ENCODE measurements at places on chromosomes 6 and 20.

GRCh38 chr20:57779401-57780003 lies 69.7 kb upstream of the PMEPA1 start:
- DNase-seq: no peak

DNA sequence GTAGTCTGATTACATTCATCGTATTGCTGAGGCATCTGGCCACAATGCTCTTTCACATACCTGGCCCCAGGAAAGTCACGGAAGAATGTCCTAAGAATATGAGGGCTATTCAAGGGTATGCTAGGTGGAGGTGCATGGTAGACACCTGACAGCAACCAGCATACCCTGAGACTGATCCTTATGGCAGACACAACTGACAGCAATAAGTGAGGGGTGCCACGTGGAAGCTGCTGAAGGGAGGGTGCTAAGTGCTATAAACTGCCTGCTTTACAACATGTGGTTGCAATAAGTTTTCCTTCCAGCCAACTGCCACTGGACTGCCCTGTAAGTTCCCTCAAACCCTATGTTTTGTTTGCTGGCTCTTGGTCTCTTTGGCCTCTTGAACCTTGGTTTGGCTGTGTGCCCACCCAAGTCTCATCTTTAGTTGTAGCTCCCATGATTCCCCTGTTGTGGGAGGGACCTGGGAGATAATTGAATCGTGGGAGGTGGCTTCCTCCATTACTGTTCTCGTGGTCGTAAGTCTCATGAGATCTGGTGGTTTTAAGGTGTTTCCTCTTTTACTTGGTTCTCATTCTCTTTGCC lies 201.3 kb upstream of the MOCS1 start:
- no peak for DNase-seq

GRCh38 chr6:155077331-155077730 lies 82.2 kb downstream of the TIAM2 start:
- DNase-seq: no peak

GRCh38 chr6:24949020-24949569 lies 13.3 kb upstream of the RIPOR2 start:
- DNase-seq: no peak

GRCh38 chr6:41021832-41022231 lies 17.2 kb downstream of the UNC5CL start:
- DNase-seq: no peak

- DNase-seq: no peak
Measured at GRCh38 chr6:32176476-32177182, 745 bp upstream of the AGPAT1 start.

- DNase-seq: no peak
Measured at GRCh38 chr6:160398674-160399271, 50.6 kb downstream of the SLC22A3 start.

GRCh38 chr6:835476-836160 lies 142.7 kb upstream of the EXOC2 start:
- no peak for DNase-seq

DNA sequence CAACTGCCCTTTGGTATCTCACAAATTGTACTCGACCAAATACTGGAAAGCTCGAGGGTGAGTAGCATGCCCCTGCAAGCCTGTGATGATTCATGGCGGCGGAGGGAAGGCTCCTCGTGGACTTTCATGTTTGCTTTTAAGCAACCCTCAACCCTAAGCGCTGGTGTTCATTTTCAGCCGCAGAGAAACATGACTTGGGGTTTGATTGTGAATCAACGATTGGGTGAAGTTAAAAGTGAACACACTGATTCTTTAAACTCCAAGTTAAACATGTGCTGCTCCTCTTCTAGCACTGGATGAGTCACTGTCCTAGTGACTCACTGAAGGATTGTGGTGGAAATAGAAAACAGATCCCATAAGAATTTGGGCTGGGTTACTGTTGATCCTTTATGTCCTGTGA lies 8.3 kb downstream of the CD109 start:
- no peak for DNase-seq

DNA sequence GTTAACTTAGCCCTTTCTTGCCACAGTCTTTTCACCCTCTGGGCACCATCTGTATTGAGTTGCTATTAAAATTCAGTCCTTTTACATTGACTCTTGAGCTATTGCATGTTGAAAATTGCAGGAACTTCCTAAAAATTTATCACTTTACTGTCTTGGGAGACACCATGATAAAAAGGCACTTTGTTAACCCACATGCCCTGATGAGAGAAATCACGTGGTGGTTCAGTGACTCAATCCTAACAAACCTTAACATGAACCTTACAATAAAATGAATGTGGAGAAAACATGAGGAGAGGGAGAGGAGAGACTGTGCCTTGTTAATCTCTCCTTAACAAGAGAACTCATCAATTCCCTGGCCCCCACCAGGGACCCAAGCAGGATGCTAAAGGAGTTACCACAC lies 30.8 kb downstream of the GSTA4 start:
- DNase-seq: no peak

GRCh38 chr6:7311917-7312615 lies 933 bp downstream of the SSR1 start:
- no peak for DNase-seq

DNA sequence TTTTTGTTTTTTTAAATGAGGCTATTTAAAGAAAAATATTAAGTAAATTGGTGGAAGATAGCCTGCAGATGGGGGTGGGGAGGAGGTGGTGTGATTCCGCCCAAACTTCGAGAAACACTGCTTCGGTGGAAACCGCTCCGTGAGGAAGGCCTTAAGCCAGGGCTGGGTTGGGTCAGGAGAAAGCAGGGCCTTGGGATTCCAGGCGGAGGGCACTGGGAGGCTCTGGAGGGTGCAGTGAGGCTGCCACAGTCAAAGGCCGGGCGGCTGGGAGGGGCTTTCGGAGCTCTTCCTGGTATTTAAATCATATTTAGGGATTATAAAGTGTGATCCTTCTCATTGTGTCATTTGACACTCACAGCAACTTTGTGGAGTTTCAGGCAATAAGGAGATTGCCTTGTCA lies 22.2 kb upstream of the SCRT2 start:
- no peak for DNase-seq

DNA sequence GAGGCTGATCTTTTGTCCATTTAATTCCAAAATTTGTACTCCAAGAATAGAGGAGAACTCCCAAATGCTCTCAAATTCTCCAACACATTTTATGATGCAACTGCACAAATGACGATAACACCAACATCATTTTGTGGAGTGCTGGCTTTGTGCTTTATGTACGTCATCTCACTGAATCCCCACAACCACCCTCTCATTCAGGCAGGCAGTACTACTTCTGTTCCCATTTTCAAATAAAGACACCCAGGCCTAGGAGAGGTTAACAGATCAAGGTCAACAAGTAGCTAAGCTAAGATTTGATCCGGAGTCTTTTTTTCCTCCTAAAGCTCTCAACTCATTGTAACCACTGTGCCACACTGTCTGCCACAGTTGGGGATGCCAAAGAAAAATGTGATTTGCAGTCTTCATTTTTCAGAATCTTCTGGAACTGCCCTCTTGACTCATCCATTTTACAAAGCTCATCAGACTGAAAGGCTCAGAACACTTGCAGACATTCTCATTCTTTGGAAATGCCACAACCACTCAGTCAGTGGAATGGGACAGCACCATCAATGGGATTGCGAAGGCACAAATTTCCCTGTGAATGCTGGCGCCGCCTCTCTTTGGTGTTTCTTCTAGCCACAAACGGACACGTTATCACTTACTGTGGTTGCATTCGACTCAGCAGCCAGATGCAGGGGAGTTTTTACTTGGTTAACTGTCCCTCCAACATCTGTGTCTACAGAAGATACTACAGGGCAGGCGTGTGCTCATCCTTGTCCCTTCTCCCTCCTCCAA lies 184.4 kb downstream of the GJA10 start:
- no peak for DNase-seq

GRCh38 chr6:159934181-159934580 lies 34.7 kb upstream of the IGF2R start:
- DNase-seq: no peak

- no peak for DNase-seq
Measured at GRCh38 chr6:121759370-121759769, 323.9 kb downstream of the GJA1 start.

Measured in ascending aorta (tissue), 2 donors.